Islet precursor cell (in vitro differentiated cells): ENCODE measurements at places on chromosomes 3 and 15.
A peak's percentile ranks its signal among the peaks of the same experiment; 100 is the strongest.

DNA sequence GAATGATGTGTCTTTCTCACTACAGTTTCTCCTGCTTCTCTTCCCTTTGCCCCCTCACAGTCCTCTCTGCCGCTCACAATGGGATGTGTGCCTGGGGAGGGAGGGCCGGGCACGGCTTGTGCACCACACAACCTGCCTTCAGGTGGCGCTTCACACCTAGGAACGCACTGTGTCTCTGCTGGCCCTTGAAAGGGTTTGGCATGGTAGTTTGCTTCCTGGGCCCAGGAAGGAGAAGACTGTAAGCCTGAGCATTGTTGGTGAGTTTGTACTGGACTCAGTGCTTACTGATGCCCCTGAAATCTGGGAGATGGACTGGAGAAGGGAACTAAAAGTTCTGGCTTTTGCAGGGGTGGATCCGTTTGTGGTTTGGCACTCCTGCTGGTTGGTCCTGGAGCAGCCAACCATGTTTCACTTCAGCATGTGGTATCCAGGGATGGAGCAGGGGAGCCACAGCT, 9.2 kb downstream of the ALPK3 start:
- peak; percentile 76 for DNase-seq

- DNase-seq = peak; percentile 78
Measured at GRCh38 chr15:91099616-91099994, 452 bp upstream of the SV2B start.

GRCh38 chr3:85533586-85533985, 574.8 kb downstream of the CADM2 start:
- DNase-seq = no peak

- DNase-seq = no peak
Measured at GRCh38 chr3:107430214-107430995, 53.2 kb downstream of the CCDC54 start.

DNA sequence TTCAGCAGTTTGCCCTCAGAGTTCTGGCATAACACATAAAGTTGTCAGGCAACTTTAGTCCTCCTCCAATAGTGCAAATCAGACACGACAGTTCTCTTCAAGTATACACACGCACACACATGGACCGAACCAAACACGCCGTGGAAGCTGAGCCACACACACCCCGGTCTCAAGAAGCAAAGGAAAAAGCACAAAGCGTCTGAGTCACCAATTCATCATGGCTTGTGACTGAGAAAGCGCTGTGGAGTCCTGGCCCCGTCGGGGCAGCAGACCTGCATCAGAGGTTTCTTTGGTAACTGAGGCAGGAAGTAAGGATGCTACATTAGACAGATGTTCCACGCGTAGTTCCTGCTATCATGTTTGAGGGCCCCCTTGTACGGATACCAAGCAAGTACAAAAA, 85.7 kb downstream of the VGLL4 start:
- peak; percentile 55 for DNase-seq

DNA sequence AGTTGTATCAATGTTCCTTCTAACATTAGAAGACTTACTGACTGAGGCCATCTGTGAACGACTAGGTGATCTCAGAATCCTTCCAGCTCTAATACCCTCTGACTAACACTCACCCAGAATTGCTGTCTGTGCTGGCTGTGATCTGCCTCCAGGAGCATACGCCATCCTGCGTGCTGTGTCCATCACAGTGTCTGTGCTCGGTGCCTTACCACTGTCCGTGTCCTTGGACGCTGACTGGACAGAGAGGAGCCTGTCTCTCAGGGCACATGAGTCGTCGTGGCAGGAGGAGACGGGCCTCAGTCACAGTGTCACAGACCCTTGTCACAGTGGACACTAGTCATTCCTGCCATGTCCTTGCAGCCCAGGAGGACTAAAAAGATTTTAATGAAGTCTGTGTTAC, 83.1 kb downstream of the LMLN start:
- peak; percentile 64 for DNase-seq

- DNase-seq = no peak
Measured at GRCh38 chr3:111924283-111924682, 54.5 kb upstream of the ABHD10 start.

GRCh38 chr3:81650187-81650586, 111.3 kb downstream of the GBE1 start:
- DNase-seq = no peak
